ENCODE measurements at places on chromosomes 16 and 17.

DNA sequence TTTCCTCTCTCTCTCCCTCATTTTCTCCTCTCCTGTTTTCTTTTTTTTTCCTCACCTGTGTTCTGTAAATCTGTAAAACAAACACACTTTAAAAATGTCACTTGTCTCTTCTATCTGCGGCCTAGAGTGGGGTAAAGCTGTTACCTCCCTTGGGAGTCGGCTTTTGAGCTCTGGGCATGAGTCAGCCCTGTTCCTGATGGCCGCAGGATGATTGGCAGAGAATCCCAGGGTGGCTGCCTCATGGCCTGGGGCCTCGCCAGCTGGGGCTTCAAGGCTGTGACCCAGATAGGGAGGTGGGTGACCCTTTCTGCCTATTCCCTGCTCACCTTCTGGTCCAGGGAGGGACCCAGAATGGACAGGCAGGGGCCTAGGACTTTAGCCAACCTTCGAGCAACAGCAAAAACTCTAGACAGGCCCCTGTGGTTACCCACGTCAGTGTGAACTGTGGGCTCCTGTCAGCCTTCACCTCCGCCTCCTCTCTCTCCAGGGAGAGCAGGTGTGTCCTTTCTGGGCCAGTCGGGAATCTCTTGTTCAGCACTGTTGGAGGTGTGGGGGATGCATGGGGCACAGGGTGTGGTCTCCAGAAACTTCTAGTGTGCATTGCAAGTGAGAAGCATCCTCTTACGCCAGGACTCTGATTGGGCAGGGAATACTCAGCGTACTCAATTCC lies 87.4 kb downstream of the RAP1GAP2 start:
- no peak for DNase-seq

GRCh38 chr17:29084541-29085146 lies 41.7 kb downstream of the PIPOX start:
- peak; percentile 20 for DNase-seq

GRCh38 chr17:79393358-79394052 lies 217.3 kb downstream of the RBFOX3 start:
- peak; percentile 52 for DNase-seq

DNA sequence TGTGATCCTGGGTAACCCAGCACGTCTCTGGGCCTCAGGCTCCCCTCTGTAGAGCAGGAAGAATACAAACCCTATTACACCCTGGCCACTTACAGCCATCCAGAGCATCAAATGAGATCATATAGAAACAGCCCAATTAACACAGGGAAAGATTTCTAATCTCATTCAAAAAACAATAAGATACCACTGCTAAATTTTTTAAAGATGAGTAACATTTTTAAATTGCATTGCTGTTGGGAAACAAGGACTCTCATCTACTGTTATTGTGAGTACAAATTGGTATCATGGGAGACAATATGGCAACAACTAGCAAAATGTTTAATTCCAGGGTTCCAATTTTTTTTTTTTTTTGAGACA lies 41.1 kb downstream of the SRL start:
- no peak for DNase-seq

- DNase-seq: no peak
Measured at GRCh38 chr16:10931134-10931533, 11.1 kb downstream of the DEXI start.

- DNase-seq: peak; percentile 62
Measured at GRCh38 chr16:53372992-53373871, 61.0 kb upstream of the RBL2 start.

GRCh38 chr17:7703584-7704479 lies 1.2 kb upstream of the EFNB3 start:
- DNase-seq: peak; percentile 87

GRCh38 chr16:77705351-77705750 lies 17.0 kb upstream of the NUDT7 start:
- no peak for DNase-seq

- DNase-seq: no peak
Measured at GRCh38 chr17:8904201-8904600, 36.7 kb upstream of the PIK3R6 start.

DNA sequence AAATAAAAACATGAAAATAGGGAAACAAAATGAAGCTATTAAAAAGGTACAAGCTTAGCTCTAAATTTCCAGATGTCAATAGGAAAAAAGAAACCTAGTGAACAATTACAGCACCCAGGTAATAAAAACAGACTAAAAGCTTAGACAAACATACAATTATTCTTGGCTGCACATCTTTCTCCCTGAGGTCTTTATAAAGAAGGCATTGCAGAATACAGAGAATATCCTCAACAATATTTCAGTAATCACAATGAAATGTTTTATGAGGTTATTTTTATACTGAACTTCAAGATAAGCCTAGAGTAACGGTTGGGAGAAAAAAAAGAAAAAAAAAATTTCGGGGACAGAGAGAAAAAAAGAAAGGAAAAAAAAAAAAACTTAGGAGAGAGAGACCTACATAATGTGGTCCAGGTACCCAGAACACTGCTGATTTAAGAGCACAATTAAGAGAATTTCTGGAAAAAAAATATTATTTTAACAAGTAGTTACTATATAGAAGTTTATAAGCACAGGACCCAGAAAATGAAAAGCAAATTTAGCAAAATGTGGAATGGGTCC lies 26.5 kb downstream of the KANSL1 start:
- DNase-seq: no peak

DNA sequence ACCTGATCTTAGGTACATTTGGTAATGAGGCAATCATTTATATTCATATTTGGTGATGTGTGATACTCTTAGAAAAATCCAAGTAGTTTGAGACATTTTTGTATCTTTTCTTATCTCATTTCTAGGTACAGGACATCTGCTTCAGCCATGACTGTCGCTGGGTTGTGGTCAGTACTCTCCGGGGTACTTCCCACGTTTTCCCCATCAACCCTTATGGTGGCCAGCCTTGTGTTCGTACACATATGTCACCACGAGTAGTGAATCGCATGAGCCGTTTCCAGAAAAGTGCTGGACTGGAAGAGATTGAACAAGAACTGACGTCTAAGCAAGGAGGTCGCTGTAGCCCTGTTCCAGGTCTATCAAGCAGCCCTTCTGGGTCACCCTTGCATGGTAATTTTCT lies 312.2 kb downstream of the BCAS3 start:
- DNase-seq: no peak

DNA sequence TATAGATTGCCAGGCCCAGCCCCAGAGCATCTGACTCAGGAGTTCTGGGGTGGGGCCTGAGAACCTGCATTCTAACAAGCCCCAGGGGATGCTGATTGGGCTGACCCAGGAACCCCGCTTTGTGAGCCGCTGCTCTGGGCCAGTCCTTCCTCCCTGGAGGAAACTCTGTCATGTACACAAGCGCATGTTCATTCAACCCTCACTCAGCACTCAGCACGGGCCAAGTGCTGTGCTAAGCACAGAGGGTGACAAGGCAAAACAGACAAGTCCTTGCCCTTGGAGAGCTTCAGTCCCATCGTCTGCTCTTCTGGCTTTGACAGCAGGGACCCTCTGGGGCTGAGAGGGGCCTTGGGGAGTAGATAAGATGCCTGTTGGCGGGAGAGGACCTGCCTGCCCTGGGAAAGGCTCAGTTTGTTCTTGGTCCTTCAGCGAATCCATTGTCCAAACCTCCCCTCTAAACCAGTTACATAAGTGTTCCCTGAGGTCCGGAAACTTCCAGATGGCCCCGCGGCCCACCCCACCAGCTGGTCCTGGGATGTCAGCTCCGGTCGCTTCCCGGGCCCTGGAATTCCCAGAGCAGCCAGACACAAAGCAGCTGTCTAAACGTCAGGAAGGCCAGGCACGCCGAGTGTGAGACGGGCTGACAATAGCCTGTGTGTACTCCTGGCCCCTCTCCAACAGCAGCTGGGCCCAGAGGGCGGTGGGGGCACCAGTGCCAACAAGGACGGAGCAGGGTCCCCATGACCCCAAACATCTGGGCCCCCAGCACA lies 88.8 kb downstream of the ZDHHC7 start:
- no peak for DNase-seq

- peak; percentile 71 for DNase-seq
Measured at GRCh38 chr17:80036715-80037477, 454 bp downstream of the CCDC40 start.

GRCh38 chr16:65226077-65226476 lies 104.2 kb upstream of the CDH11 start:
- DNase-seq: no peak

GRCh38 chr17:35541434-35541833 lies 4.0 kb upstream of the SLFN12L start:
- DNase-seq: no peak

DNA sequence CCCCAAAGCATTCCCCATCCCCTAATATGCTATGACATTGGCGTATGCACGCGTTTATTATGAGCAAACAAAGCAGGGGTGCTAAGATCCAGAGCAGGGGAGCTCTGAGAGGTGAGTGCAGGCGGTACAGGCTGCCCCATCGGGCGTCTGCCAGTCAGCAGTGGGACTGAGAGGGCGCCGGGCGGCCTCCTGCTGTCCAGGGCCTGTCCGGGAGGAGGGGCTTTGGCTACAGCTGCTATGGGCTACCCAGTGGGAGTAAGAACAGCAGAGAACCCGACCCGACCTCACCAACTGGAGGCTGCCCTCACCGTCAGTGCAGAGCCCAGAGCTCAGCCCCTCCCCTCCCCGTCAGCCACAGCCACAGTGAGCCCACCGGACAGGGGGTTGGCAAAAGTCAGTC lies 18.5 kb upstream of the AATK start:
- DNase-seq: no peak

DNA sequence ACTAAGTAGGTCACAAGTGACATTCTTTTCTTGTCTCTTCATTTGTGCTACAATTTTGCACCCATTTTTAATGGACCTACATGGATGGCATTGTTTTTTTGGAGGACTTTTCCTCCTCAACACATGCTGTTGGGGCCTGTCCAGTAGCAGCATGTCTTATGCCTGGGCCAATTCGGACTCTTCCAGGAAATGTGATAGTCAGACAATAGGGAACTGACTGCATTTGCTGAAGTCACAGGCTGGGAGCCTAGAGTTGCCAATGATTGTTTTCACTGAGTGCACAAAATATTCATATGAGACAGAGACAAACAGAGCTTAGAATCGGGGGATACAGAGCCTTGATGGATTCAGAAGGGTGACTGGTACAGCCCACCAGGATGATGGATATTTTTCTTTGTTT lies 867.3 kb upstream of the GOT2 start:
- no peak for DNase-seq

GRCh38 chr17:37187262-37187661 lies 188.5 kb upstream of the C17orf78 start:
- no peak for DNase-seq

DNA sequence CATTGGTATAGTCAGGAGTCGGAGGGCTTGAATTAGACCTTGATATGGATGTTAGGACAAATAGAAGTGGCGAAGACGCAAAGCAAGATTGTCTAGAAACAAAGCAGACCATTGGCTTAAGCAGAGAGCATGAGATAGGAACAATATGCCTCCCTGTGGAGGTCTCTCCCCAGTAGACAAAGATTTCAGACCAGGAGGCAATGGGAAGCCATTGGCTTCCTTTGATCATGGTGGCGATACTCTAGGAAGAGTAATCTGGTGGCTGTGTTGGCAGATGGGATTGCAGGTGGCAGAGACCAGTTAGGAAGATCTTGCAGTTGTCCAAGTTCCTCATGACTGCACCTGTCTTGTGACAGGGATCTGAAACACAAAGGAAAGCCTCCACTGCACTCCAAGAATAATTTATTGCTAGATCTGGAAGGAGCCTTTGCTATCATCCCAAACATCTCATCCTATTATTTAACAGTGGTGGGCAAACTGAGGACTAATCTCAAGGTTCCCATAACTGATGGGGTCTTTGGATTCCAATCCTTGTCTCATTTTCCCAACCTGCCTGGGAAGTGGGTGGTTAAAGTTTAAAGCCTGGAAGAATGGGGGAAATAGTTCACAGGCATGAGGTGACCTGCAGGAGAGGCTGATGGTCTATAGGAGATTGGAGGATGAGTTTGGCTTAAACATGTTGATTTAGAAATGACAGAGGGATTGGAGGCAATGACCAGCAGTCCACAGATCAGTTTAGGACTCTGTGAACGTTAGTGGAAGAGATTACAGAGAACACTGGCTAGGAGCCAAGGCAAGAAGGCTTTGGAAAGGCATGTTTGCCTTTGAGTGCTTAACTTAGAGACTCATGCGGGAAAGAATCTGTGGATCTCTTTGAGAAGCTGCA lies 37.0 kb downstream of the HLF start:
- DNase-seq: no peak

- DNase-seq: no peak
Measured at GRCh38 chr17:57016764-57017116, 38.8 kb downstream of the SCPEP1 start.

All from left lung (tissue), 14 donors.